ENCODE measurements at places on chromosomes 16 and 17.

GRCh38 chr17:78524870-78525510 is 52.2 kb downstream of the DNAH17 start:
- no peak for DNase-seq

- no peak for DNase-seq
Observed at GRCh38 chr17:57197466-57198071, 58.8 kb upstream of the MSI2 start.

DNA sequence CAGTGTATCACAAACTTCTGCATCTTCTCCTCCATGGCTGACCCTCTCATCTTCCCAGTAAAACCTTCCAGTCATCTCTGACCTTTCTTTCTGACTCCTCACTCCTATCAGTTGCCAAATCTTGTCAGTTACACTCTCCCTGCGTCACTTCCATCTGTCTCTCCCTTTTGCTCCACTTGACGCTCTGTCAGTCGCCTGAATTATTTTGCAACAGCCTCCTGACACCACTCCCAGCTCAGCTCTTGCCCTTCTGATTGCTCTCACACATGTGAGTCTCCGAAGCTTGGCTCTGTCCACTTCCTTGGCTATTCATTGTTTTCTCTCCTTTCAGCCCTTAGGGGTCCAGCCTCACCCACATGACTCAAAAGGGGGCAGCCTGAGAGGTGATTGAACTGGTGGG is 27.7 kb downstream of the DHRS7C start:
- no peak for DNase-seq

- DNase-seq = no peak
Observed at GRCh38 chr16:29698484-29699323, 19.7 kb downstream of the QPRT start.

DNA sequence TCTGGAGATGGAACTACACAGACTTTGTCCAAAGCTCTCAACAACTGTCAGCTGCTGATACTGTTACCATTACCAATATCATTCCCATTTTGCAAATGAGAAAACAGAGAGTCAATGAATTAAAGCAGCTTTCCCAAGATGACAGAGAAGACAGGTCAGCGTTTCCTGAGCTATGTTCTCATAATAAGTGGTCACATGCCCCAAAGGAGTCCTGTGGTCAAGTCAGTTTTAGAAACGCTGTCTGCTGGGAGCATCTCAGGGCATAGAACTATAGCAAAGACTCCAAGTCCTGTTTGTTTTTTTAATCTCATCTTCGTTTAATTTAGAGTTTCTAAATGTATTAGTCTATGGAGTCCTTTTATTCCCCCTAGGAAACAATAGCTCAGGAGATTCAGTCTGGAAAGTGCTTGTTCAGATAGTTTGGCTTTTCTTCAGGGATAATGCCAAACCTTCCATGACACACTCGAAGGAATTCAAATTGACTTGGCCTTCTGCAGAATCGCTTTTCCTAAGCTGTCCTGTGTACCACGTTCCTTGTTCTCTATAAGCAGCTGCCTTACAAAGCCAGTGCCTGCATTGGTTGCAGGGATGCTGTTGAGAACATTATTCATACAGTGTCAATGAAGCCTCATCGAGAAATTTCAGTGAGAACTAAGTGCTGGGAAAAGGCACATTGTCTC is 12.1 kb downstream of the CCDC42 start:
- peak; percentile 60 for DNase-seq

DNA sequence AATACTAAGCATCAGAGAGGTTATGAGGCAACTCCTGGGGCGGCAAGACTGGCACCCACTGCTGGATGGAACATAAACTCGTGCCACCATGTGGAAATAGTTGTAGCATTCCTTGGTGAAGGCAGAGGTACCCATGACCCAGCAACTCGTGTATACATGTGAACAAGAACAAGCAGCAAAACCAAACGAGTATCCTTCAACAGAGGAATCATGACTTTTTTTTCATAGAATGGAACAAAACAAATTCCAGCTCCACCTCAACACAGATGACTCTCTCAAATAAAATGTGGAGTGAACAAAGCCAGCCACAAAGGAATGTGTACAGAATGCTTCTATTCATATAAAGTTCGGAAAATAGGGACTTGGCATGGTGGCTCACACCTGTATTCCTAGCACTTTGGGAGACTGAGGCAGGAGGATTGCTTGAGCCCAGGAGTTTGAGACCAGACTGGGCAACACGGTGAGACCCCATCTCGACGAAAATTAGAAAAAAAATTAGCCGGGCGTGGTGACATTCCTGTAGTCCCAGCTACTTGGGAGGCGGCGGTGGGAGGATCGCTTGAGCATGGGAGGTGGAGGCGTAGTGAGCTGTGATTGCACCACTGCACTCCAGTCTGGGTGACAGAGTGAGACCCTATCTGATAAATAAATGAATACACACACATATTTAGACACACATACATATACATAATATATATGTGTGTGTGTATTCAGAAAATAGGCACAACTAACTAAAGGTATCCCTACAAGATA is 35.3 kb downstream of the B9D1 start:
- DNase-seq = no peak

DNA sequence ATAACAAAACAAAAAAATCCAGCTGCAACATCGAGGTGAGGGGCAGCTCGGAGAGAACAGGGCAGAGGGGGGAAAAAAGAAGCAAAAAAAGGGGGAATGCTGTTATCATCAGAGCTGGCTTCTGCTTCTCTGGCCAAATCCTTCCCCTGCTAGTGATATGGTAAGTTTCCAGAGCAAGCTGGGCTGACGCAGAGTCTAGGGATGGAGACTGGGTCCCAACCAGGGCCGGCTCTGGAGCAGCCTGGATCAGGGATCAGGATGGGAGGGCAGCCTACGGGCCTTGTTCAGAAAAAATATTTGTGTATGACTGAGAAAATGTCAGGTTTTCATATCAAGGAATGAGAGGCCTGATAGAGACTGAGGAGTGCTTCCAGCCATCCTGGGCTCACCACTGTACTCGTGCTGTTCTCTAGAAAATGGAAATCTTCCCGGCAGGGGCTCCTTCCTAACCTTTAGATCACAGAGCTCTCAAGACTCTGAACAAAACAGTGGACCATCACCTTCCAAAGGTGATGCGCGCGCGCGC is 726 bp upstream of the C1QTNF1 start:
- DNase-seq = no peak

- no peak for DNase-seq
Observed at GRCh38 chr16:55622930-55623561, 32.7 kb upstream of the SLC6A2 start.

DNA sequence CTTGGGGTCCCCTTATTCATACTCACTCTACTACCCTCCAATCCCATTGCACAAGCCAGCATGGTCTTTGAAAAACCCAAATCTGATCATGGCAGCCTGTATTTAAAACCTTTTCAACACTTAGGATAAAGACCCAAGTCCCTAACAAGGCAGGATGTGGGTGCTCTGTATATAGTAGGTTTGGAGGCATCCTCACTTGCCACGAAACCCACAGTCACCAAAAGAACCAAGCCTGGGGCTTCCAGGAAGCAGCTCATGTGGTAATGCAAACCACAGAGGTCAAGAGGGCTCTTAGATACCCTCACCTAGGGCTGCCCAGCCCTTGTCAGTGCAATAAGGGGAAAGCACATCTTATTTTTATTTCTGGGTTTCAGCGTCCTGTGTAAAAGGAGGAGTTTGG is 218.6 kb upstream of the ASIC2 start:
- no peak for DNase-seq

DNA sequence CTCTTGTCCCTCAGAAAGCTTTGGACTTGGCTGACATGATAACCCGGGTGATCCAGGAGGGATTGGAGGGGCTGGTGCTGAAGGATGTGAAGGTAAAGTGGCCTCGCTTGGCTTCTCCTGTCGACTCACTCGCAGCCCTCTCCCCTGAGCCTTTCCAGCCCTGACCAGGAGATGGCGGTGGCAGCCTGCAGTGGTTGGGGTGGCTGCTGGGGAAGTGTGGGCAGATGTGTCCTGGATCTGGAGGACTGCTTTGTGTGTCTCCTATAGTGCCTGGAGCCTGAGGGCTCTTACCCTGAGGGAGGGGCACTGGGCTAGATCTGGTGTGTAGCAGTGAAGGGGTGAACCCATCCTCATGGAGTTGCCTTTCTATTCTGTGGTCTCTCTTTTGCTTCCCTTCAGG is 17.9 kb downstream of the LIG3 start:
- DNase-seq = no peak

GRCh38 chr17:4485676-4486646 is 12.7 kb upstream of the SPNS2 start:
- no peak for DNase-seq

DNA sequence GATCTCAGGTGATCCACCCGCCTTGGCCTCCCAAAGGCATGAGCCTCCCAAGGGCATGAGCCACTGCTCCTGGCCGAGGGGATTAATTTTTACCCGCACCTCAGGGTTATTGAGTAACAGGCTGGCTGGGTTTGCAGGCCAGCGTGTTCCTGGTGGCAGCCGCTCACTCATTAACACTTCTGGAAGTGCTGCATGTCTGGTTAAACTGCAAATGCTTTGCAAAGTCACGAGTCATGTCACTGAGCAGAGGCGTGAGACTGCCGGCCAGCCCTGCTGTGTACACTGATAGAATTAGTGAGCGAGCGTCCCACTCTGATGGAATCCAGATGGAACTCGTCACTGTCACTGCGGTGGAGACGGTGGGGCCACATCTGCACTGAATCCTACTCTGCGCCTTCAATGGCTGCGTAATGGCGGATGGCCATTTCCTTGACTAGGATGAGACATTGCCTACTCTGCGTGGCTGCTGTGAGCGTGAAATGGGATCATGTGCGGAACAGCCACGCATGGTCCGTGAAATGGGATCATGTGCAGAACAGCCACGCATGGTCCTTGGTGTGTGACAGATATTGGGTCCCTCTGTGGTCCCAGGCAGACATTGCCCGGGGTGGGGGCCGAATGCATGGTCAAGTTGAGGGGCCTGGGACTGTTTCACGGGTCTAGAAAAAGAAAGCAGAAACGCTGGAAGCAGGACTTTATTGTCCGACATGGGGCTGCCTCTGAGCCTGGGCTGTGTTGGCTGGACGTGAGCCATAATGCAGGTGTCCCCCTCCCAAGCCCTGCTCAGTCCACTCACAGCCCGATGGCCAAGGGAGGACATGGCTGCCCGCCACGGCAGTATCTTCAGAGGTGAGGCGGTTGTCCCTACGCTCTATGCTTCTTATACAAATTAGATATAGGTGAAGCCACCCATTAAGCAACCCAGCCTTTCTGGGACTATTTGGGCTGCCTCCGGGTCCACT is 740 bp upstream of the SLC5A10 start:
- DNase-seq = no peak

DNA sequence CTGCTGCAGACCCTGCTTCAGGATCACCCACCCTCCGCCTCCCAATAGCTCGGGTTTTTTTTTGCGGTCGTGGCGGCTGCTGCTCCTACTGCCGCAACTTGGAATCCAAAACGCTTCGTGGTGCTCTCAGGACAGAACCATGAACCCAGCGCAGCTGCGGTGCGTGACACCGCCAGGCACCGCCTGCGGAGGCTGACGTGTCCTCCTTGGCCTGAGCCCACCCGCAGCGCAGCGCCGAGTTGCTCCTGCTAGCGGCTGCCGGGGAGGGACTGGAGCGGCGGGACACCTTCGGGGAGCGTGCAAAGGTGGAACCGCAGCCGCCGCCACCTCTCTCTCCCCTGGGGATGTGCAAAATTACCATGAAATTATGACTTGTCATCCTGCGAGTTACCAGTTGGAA is 1893.0 kb downstream of the TP53TG3F start:
- DNase-seq = no peak
